Astrocyte (in vitro differentiated cells and primary cell): ENCODE measurements at places on chromosomes 7 and 10. TPM values are rescaled to one million over a fixed set of nuclear protein-coding genes. Genes with fewer than 3 reads are reported as not detected.

DNA sequence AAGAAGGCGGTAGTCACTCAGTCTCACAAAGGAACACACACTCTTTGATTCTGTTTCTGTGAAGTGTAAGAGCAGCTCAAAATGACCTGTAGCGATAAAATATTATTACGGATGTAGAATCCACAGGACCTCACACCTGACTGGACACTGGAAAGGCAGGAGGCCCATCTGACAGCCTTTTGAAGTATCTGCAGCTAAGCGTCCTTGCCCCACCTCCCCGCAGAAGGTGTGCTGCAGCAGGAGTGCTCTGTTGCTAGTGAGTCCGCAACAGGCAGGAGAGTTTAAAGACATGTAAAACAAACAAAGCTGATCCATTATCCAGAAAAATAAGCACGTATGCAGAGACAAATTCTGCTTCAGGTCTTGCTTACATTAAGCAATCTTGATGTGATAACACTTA, 355.5 kb downstream of the GPR158 start:
- no peak for DNase-seq

- DNase-seq, result no peak
Measured at GRCh38 chr7:45670227-45670626, 96.1 kb downstream of the ADCY1 start.

STAM gene
- total RNA-seq, result 43.0 and 43.4 TPM in 2 replicates

GRCh38 chr10:6748029-6748428, 168.0 kb upstream of the PRKCQ start:
- DNase-seq, result peak; percentile 29
